NB4 (cell line): ENCODE measurements at places on chromosomes 5 and 9.

- DNase-seq: peak; percentile 9
Observed at GRCh38 chr5:37034955-37035354, 158.4 kb downstream of the NIPBL start.

- peak; percentile 15 for DNase-seq
Observed at GRCh38 chr9:87529671-87530070, 32.0 kb downstream of the DAPK1 start.

DNA sequence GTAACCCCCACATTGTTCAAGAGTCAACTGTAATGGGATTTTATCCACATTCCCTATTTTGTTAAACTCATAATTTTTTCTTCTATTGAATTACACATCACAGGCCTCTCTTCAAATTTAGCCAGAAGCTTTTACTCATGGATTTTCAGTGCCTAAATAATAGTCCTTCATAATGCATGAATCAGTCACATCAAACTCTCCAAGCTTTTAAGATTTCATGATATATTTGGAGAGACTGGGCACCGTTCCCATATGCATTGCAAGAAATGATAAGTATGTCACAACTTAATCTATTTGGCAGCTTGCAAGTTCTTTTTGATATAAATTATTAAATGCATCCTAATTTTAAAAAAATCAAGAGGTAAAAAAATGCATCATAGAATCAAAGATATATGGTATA is 465.9 kb downstream of the DMAC1 start:
- no peak for DNase-seq

DNA sequence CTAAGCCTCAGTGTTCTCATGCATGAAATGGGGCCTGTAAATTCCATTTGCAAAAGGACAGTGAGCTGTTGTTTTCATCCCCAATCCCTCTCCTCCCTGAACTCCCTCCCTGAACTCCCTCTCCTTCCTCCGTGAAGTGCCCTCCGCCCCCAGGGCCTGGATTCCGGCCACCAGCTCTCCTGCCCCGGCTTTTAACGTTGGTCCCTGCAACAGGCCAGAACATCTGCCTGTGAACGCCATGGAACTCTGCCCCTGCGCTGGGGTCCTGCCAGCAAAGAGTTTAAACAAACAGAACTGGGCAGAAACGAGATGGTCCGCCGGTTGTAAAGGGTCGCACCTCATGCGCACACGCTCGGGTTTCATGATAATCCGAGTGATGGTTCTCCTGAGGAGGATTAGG is 62.4 kb downstream of the SMIM23 start:
- no peak for DNase-seq

DNA sequence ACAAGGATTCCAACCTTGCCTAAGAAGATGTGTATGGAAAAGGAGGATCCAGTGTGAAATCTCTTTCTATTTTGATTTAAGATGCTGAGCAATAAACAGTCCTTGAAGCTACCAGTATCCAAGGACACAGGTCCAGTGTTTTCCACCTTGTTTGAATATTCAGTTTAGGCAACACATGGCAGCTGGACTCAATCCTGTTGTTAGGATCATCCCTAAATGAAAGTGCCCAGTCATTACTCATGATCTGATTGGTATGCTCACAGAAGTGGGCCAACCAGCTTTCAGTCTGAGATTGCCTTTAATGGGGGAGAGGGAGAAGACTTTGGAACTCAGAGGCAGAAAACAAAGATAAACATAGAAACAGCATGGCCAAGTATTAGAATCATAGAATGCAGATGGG is 355.7 kb upstream of the ADAMTSL1 start:
- DNase-seq: no peak

GRCh38 chr5:94191604-94192003 is 426.8 kb downstream of the KIAA0825 start:
- DNase-seq: no peak

GRCh38 chr5:67774267-67774552 is 441.3 kb upstream of the PIK3R1 start:
- no peak for DNase-seq

DNA sequence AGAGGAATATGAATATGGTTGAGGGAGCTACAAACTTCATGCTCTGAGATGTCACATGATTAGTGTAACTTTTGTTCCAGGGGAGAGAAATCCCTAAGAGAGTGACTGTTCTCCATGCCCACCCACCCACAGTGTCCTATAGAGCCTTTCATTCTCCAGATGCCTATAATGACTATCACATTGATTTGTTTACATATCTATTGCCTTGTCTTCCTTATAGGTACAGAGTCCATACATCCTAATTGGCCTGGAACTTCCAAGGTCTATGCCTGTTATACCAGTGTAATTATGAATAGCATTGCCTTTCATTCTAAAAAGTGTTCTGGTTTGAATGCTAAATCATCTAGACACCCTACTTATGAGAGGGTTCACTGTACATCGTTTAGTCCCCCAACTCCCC is 475.4 kb downstream of the RAB3C start:
- no peak for DNase-seq

DNA sequence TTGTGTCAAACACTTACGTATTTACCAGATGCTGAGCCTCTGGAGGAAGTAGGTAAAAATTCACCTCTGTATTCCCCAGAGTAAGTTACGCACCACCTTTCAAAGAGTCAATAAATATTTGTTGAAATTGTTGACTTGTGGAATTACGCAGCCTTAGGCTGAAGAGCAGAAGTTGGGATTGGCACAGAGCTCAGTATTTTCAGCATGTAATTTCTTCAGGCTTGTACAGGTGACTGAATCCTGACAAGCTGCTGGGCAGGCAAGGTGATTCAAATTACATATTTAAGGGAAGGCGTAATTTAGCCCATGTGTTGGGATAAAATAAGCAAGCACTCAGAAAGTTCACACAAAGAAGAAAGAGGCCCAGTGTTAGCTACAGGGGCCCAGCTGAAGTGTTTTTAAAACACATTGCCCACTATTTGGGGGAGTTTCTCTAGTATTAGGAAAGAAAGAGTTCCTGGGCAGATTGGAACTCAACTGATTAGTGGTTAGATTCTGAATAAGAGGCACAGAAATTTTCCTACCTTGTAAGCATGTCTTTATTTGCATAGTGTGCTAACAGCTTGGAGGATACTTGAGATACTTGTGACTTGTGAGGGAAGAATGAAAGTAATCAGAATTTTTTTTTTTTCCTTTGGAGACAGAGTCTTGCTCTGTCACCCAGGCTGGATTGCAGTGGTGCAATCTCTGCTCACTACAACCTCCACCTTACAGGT is 165.3 kb upstream of the FBXL7 start:
- DNase-seq: no peak

DNA sequence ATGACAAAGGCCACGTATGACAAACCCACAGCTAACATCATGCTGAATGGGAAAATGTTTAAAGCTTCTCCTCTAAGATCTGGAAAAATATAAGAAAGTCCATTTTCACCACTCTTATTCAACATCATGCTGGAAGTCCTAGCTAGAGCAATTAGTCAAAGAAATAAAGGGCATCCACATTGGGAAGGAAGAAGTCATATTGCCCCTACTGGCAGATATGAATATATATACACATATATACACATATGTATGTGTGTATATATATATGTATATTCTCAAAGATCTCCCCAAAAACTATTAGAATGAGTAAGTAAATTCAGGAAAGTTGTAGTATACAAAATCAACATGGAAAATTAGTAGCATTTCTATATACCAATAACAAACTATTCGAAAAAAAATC is 17.1 kb downstream of the APBA1 start:
- no peak for DNase-seq
